Stimulated activated CD8-positive, alpha-beta memory T cell treated with anti-CD3 and anti-CD28 coated beads, Interleukin-15, amount 100 ng/mL, for 1 hour (primary cell): ENCODE measurements at places on chromosomes 2 and 18.

DNA sequence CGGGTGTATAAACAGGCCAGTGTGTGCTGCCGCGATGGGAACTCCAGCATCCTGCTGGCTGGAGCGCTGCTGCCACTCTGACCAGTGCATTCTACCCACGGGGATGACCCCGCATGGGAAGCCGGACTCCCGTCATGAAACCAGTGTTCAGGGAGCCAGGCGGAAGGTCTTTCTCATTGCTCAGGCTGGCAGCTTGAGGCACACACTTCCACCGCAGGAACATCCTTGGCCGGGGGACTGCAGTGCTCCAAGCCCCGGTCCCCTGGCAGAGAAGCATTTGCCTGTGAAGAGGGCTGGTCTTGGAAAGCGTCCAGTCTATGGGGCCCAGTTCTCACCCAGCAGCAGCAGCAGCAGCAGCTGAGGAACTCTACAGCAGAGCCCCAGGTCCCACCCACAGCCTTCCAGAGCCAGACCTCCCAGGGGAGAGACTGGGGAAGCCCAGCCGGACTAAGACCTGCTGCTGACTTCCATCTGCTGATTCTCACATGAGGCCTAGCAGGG lies 235.9 kb downstream of the KLHL29 start:
- no peak for DNase-seq

GRCh38 chr2:142872882-142873724 lies 4.4 kb upstream of the KYNU start:
- no peak for DNase-seq

DNA sequence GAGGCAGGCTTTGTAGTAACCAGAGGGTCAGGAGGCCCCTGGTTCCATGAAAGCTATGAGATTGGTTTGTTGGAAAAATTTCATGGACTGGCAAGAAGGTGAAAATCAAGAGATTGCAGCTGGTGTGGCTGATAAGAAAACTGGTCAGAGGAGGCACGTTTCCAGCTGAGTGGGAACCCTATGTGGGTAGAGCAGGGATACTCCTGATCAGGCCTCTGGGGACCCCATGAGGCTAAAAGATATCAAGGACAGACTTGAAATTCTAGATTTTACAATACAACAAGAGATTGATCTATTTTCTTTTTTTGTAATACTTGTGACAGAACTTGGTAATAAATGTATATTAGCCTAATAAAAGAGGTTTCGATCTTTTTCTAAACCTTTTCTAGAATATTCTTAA lies 1615.1 kb downstream of the DPP10 start:
- DNase-seq = no peak

DNA sequence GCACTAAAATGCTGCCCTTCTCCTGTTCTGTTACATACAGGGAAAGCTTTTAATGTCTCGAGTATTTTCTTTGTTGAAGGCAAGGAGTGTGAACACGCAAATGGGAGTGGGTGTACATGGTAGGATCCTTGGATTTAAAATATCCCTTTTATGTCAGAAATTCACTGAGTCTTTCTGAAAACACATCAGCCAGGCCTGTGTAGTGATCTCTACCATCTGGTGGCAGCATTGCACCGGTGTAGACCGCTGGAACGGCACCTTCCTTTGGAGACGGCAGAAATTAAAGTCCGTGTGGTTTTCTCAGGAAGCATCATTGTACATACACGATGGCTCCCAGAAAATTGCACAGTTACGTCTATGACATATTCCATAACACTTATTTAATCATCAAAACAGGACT lies 515.8 kb downstream of the GALR1 start:
- no peak for DNase-seq

GRCh38 chr2:111071600-111072171 lies 49.0 kb upstream of the BCL2L11 start:
- DNase-seq = no peak

DNA sequence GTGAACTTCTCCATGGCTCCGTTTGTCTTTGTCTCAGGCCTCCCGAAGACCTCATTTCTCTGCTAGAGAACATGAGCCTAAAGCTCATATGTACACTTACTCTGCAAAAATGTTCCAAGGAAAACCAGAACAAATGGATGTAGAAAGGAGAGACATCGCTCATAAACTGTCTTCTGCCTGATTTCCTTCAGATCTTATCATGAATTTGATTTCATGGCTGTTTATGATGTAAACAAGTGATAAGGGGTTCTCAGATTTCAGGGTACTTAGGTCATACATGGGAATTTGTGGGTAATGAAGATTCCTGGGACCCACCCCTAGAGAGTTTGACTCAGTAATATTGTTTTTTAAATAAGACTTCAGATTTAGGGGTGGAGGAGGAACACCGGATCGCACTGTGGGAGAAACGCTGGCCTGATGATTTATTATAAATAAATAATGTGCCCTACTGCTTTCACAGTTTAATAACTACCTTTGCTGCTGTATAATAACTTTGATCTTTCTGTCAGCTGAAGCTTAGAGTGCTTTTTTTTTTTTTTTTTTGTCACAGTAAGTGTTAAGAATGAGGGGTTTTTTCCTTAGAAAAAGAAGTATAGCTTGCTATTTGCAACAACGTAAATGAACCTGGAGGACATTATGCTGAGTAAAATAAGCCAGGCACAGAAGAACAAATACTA lies 14.9 kb downstream of the AOX1 start:
- no peak for DNase-seq

DNA sequence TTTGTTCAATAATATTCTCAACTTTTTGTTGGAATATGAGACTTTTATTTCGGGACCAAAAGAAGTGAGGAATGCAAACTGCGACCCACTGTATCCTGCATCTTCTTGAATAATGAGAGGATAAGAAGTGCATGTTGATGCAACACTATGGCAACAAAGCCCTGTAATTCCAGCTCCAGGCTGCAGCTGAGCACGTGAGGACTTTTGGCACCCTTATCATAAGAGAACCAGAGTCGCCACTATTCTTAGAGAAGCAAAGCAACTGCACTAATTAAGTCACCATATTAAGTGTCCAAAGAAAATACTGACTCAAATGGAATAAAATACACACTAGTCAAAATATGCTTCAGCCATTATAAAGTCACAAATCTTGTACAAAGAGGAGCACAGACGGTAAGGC lies 65.8 kb downstream of the FAM210A start:
- DNase-seq = no peak

DNA sequence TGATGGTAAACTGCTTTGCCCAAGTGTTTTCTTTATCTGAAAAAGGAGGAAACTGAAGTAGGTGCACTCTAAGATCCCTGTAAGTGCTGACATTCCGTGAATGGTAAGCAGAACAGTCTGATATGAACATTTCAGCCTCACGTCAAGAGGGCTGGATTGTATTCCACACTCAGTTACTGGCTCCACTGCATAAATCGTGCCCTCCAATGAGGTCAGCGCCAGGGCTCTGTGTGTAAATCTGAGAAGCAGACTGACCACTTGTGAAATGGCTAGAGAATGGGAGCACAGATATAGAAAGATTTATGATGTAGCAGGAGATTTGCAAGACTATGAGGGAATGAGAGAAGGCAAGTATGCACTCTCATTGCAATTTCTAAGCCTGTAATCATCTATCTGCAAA lies 153.0 kb downstream of the ICOS start:
- DNase-seq = no peak

DNA sequence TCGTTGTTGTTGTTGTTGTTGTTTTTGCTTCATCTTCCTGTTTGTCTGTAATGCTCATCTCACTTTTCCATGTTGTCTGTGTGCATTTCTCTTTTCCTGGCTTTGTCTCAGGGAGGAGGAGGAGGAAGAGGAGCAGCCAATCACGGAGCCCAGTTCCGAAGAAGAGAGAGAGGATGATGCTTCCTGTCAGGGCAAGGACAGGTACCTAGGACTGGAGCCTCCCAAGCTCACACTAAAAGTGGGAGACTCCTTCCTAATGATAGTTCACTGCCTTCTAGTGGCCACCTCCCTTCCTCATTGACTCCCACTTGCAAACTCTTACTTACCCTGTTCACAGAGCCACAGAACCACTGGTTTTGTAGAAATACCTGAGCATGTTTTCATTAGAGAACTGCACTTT lies 179.6 kb downstream of the TPGS2 start:
- DNase-seq = no peak

DNA sequence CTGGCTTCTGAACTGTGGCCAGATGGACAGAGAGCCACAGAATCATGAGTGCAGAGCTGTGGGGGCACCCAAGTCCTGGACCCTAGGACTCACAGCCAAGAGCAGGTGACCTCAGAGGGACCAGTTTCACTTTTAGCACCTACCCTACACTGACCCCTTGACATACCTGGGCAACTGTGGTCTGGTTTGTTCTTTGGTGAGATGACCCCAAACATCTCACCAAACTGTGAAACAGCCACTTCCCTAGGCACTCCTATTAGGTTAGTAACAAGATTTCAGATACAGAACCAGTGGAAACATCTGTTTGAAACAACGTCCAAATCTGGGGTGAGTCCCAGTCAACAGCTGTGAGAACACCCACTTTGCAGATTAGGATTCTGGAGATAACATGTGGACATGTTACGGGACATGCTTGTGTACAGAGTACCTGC lies 1.9 kb upstream of the ZFP36L2 start:
- DNase-seq = no peak
